GOT3 (cell line): ENCODE measurements at places on chromosomes 7 and 10.

DNA sequence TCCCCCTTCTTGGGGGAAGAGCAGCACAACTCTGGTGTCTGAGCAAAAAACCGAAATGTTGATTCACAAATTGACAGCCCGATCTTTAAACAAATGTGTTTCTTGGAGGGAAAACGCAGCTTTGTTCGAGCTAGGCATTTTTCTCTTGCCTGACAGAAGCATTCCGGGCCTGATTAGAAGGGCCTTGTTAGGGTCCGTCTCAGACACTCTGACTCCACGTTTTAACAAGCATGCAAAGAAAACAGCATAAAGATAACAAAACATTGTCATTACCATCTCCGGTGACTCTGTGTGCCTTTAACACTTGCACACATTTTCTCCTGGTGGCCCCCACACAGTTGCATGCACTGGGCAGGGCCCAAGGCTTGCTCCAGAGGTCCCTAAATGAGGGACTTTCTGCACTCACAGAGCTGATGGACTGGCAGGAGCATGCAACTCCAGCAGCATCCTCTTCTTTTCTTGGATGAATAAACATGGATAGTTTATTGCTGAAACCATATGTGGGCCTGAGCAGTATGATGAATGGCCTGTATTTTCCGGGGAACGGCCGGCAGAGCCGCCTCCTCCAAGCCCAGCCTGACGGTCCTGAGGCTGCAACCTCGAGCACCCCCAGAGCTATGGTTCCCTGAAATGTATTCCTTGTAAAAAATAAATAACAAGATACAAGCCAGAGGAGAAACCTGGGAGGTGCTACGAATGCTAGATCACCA, 50.9 kb downstream of the EBF3 start:
- DNase-seq, result no peak

DNA sequence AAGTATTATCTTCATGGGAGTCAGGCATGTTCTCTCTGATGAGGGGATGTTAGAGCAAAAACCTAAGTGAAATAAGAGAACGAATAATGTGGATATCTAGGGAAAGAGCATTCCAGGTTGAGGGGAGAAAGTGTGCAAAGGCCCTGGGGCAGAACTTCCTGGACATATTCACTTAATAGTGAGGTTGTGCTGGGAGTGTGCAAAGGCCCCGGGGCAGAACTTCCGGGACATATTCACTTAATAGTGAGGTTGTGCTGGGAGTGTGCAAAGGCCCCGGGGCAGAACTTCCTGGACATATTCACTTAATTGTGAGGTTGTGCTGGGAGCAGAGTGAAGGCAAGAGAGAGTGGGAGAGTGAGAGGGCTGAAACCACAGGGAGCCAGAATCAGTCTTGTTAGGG, 11.8 kb downstream of the PON1 start:
- DNase-seq, result no peak

GRCh38 chr7:93823621-93824020, 66.9 kb downstream of the TFPI2 start:
- DNase-seq, result no peak

DNA sequence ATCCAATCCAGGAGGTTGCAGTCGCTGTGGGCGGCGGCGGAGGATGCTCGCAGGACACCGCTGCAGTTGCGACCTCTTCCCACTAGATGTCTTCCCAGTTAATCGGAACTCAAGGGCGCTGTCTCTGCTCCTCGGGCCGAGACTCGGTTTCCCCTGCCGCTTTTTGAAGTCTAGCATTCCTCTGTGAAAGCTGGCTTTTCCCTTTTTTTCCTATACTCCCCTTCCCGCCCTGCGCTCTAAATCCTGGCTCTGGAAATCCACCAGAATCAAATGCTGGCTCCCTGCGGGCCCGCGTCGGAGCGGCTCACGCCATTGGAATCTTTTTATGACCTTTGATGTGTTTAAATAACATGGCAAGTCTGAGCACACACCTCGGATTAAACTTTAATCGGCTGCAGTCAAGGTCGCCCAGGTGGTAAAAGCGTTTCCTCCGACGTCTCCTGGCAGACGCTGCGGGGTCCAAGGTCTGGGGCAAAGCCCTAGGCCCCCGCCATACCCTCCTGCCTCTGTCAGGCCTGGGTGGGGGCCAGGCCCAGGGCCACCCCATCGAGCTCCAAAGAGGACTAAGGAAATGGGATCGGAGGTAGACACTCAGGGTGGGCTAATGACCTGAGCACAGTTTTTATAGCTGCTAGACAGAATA, 10.7 kb upstream of the HOXA13 start:
- no peak for DNase-seq

DNA sequence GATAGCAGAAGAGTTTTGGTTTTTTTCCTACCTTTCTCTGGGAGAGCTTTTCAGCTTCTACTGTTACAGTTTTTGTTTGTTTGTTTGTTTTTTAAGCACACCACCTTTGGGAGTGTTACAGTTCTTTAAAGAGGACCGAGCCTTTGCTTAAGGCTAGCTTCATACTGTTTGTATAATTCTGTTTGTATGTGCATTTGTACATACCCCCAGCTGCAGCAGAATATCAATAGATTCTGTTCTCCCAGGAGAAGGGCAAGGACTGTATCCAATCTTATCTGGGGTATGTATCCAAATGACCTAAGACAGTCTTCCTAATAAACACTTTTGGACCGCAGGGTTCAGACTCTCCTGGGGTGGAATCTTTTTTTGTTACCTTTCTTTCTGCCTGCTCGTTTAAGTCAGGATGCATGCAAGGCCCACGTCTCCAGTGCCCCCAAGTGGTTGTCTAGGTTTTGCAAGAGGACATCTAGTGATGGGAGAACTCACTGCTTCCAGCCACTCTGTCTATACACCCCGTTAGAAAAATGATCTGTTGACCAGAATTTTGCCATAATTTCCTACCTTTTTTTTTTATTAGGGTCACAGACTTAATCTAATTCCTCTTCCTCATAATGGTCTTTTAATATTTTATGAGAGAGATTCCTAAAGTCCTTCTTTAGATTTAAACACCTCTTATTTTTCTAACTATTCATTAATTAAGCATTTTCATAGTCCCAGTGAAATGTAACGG, 23.9 kb downstream of the NRF1 start:
- DNase-seq, result no peak

DNA sequence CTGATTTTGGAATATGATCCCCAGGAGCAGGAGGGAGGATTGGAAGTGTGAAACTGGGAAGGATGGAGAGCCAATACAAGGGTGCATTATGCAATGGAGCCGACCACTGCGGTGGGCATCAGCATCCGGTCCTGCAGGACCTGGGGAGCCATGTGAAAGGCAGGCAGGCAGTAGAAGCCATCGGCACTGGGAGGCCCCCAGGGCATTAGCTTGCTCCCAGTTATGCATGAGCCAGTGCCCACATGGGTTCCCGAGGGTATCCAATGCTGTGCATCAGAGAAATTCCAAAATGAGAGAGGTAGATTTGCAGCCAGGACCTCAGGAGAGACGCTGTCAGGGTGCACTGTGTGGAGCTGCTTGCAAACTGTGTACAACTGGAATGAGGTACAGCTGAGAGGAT, 8.7 kb upstream of the KCP start:
- no peak for DNase-seq

- DNase-seq, result no peak
These were observed 7.4 kb downstream of the YWHAG start for GRCh38 chr7:76351372-76351771.

- no peak for DNase-seq
These were observed 33.6 kb upstream of the GUSB start for GRCh38 chr7:66015440-66016130.

- DNase-seq, result no peak
These were observed 27.3 kb upstream of the UMAD1 start for GRCh38 chr7:7613210-7613609.

DNA sequence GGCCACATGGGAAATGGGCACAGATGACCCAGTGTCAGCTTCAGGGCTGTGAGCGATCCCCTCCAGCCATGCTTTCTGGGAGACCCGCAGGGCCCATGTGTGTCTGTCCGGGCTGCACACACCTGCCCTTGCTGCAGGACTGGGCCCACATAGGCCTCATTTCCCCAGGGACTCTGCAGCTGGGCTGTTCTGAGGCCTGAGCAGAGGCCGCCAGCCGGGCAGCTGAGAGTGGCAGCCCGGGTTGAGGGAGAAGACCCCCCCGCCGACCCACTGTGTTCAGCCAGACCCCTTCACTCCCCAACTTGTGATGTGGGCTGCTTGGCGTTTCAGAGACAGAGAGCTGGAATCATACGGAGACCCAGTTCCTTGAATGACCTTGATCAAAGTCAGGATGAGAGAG, 50.1 kb upstream of the DPYSL4 start:
- no peak for DNase-seq

- no peak for DNase-seq
These were observed 92.2 kb upstream of the LRRC4 start for GRCh38 chr7:128123291-128124037.

DNA sequence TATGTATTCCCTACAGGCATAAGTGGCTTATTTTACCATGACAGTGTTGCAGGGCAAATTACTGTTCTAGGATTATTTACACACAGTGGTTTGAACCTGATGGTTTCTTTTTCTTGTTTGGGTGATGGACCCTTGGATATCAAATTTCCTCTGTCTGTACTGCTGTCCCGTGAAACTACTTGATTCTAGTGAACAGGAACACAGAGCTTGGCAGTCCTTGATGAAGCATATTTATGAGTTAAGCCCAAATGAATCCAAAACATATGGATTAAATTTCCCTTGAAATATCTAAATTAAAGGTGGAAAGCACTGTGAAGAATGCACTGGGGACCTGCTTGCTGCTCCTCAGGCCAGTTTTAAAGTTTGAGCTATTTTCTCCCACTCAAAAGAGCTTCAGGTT, 635.3 kb downstream of the INHBA start:
- DNase-seq, result no peak

- no peak for DNase-seq
These were observed 39.7 kb downstream of the RNF32 start for GRCh38 chr7:156680281-156680680.

GRCh38 chr10:104067525-104067924, 18.2 kb downstream of the COL17A1 start:
- DNase-seq, result no peak

DNA sequence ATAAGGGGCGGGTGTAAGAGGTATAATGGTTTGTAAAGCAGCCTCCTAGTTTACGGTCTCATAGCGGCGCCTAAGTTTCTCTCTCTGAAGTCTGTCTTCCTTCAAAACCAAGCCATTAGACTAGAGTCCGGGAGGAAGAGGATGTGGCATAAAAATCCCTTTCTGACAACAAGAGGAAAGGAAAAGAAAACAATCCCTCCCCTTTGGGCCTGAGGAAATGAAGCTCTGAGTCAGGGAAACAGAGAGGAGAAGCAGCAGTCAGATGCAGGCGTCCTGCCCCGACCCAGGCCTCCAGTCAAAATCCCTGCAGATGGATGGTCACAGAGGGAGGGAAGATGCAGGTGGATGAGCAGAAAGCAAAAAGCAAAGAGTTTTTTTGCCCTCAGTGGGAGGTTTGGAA, 23.7 kb downstream of the PARP12 start:
- DNase-seq, result no peak

DNA sequence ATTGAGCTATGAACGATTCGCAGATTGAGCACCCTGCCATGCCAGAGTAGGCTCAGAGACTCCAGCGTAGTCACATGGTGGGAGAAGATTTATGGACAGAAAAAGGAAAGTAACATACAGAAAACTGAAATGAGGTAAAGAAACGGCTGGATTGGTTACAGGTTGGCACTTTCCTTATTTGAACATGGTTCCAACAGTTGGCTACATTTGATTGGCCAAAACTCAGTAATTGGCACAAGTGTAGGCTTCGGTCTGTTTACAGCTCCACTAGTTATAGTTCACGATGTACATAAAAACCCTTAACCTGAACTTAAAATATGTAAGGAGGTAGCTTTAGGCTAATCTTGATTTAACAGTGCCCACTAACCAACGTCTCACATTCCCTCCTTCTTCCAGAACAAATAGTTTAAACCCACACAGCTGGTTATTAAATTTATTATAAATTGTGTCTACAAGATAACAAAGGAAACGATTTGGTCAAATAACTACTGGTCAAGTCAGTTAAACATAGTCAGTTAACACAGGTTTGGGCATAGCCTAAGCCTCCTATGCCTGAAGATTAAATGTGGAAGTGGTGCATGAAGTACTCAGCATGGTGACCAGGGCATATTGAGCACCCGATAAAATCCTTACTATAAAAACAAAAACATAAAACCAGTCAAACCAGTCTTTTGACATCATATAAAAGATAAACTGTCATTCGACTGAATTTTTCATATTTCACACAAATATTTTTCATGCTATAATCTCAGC, 17.9 kb upstream of the MTERF1 start:
- DNase-seq, result no peak

DNA sequence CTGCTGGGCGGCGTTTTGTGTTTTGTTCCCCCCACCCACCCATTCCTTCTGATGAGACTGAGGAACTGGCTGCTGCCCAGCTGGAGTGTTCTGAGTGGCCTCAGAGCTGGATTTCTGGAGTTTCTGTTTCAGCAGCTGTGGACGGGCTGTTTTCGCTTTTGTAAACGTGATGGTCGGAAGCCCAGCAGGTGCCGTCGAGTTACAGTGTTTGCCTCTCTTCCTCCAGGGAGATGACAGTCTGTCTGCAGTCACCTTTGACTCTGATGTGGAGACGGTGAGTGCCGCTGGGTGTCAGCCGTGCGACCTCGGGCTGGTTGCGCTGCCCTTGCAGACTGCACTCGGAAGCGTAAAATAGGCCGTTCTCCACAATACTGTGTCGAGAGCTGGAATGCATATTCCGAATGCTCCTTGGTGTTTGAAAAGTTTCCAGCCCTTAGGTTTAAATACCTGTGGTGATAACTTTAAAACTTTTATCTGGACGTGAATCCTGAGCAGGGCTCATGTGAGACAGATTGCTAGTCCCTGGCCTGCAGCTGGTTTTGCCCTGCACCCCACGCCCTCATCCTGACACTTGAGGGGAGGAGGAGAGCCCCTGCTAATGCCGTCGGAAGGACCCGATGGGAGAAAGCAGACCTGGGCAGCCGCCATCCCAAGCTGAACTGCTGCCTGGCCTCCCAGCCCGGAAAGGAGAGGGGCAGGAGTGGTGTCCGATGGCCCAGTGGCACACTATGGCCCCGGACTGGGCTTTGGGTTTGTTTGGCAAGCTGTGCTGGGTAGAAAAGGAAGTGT, 8.3 kb downstream of the IQCE start:
- no peak for DNase-seq

- DNase-seq, result no peak
These were observed 2.4 kb upstream of the ZNF33B start for GRCh38 chr10:42640610-42641229.

DNA sequence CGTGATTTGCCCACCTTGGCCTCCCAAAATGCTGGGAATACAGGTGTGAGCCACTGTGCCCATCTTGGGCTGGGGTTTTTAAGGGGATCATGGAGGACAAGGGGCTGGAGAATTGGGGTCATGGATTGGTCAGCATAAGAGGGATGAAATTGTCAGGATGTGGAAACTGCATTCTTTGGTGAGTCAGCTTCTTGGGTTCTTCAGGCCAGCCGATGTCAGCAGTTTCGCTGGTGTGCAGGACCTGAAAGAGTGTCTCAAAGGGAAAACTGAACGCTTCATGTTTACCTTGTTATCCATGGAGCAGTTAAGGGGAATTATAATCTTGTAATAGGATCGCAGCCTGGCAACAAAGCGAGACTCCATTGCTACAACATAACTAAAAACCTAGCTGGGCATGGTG, 13.0 kb downstream of the GALNT17 start:
- DNase-seq, result no peak
